Stimulated activated CD4-positive, alpha-beta T cell treated with anti-CD3 and anti-CD28 coated beads, TNF-alpha, amount 100 ng/mL, for 1 hour (primary cell): ENCODE measurements at places on chromosomes 7 and 10.

DNA sequence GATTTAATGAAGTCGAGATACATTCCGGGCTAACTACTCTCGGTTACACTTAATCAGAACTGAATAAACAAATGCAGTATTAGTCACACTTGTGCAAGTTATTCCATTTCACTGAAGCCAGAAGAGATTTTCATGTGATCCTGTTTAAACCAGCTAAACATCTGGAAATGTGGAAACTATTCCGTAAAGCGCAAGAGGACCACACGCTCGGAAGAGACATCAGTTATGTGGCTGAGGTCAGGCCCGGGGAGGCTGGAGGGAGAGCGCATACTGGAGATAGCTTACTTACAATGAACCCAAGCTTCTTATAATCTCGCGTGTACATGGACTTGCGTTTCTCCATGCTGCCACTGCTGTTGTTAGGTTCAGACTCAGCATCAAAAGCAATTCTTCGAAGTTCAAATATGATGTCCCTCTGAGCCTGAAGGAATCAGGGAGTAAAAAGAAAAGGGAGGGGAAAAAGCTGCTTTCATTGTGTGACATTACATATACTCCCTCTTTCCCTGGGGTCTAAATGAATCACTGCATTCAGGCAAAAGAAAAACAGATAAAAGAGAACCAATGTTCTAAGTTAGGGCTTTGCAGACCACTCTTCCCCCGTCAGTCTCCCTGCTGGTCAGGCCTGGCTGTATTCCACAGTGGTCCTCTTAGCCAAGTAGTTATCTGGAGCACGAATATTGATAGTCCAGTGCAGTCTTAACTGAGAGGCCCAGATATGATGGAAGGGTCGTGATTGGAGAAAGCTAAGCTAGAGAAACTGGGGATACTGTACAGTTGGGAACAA is 237.4 kb downstream of the ELMO1 start:
- DNase-seq = no peak

DNA sequence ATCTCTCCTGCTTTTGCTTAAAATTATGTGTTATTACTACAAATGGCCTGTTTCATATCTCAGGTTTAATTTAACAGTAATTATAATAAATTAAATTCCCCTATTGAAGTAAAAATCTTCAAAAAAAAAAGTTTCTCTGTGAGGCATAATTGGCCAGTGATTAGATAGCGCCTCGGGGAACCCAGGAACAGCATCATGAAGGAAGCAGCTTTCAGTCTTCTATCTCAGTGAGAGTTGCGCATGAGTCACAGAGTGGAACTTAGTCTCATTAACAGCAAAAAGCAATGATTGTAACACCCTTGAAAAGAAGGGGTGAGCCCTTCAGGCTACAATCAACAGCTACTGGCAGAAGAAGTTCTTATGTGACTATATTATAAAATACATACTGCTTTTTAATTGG is 506.2 kb upstream of the ZWINT start:
- DNase-seq = no peak

GRCh38 chr10:6537770-6538169 is 42.3 kb downstream of the PRKCQ start:
- DNase-seq = no peak

GRCh38 chr10:33352175-33352574 is 17.7 kb upstream of the NRP1 start:
- no peak for DNase-seq

- DNase-seq = no peak
Observed at GRCh38 chr7:91263384-91264045, 718 bp upstream of the FZD1 start.
